Gastroesophageal sphincter (tissue), 4 donors: ENCODE measurements at places on chromosomes 5 and 9.
A peak's percentile ranks its signal among the peaks of the same experiment; 100 is the strongest.

DNA sequence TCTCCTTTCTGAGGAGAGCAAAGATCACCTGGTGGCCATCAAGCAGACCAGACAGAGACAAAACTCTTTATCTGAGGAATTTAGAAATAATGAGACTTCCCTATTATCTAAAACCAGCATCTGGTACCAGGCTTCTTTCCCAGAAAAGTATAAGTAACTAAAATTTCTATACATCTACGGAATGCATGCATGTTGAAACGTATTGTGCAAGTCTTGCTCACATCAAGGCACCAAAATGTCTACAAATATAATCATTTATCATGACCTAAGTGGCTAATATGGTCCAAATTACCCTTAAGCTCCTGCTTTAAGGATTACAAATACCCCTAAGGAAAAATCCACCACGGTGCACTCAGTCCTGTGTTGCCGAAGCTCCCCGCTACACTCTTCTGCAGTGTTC lies 286.3 kb downstream of the CDH18 start:
- no peak for ATAC-seq

- no peak for ATAC-seq
These were observed 22.0 kb downstream of the PAPPA start for GRCh38 chr9:116175614-116176013.

DNA sequence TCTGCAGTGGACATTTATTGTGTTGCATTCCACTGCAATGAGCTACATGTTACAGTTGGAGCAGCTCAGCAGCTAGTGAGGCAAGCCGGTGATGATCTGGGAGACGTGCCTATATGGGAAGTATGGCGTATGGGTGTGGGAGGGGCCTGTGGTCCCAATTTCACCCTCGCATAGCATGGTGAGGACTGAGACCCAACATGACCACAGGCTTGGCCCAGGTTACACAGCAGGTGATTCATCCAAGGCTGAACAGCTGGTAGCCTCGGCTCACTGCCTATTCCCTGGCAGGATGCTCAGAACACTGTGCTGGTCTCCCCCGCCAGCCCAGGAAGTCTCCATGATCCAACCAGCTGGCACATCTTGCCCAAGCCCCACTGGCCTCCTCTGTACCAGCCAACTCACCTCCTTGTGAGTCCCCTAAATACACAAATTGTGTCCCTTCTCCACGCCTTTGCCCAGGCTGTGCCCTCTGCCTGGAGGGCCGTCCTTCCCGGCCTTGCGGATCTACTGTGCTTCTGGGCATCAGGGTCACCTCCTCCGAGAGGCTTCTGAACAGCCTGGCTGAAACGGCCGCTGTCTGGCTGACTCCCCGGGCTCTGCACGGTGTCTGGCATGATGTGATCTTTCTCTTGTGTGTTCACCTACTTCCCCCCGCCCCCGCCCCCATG lies 81.4 kb downstream of the NSUN2 start:
- ATAC-seq, result no peak

GRCh38 chr9:137117269-137117731 lies 2.8 kb upstream of the DPP7 start:
- no peak for ATAC-seq

DNA sequence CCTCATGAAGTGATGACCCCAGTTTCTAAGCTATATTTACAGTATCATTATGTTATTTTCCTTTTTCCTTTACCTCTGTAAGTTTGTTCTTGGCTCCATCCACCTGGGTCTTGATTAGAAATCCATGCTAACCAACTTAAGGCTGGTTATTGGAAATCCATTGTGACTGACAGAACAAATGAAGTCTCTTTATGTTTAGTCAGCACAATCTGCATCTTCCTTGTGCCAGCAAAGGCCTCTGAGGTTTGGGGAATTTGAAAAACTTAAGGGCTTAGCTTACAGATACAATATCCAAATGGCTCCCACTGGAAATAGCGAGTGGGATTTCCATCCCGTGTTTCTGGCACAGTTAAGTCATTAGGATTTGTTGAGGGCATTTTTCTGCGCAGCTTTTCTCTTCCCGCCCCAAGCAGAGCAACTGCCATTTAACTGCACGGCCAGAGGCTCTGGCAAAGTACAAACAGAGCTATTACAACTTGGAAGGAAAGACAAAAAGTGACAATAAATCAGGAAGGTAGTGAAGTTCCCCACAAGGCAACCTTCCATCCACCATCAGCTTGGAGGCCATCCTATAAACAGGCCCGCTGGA lies 64.2 kb downstream of the DCP2 start:
- ATAC-seq, result no peak

- no peak for ATAC-seq
These were observed 3.9 kb upstream of the HK3 start for GRCh38 chr5:176902911-176903664.

DNA sequence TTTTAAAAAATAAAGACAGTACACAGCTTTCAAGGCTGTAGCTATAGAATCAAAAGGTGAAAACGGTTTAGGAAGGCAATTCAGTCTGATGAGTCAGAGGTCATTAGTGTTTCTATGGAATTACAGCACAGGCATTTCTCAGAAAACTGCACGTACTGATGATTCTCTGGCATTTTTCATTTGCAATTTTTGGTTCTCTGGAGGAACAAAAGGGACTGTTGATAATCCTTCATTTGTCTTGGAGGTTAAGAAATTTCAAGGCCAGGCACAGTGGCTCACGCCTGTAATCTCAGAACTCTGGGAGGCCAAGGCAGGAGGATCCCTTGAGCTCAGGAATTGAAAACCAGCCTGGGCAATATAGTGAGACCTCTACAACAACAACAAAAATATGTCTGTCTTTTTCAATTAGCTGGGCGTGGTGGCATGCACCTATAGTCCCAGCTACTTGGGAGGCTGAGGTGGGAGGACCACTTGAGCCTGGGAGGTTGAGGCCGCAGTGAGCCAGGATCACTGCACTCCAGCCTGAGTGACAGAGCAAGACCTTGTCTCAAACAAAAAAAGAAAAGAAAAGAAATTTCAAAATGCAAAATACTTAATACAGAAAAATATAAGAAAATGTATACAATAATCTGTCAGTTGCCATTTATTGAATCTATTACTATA lies 27.3 kb downstream of the NR6A1 start:
- no peak for ATAC-seq

GRCh38 chr5:165157219-165157618 lies 1651.8 kb downstream of the MAT2B start:
- ATAC-seq, result no peak

- ATAC-seq, result no peak
These were observed 512.9 kb downstream of the EFNA5 start for GRCh38 chr5:107157809-107158208.

DNA sequence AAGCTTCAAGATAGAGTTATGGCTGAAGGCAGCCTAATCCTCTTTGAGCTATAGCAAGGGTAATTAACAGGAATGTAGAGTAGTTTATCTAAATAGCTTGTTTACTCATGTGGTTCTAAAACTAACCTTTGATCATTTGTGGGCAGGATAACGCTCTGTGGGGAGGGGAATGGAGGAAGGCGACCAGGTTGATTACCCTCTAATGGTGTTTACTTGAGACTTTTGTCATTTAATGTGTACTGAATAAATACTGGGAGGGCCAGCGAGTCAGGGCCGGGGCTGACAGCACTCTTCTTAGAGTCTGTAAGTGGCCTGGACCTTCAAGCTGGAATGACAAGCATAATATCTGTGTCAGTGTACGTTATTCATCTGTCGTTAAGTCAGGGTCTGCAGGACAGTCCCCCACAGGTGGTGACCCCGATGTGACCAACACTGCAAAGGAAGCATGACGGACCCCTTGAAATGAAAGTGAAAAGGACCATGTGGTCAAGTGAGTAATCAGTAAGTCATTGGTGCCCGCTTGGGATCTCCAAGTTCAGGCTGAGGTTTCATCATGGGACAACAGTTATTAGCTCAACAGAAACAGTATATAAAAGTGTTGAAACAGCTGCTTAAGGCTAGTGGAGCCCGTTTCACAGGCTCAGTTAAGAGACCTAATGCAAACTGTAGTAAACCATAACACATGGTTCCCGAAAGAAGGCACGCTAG lies 162.6 kb downstream of the CPLANE1 start:
- ATAC-seq, result no peak

DNA sequence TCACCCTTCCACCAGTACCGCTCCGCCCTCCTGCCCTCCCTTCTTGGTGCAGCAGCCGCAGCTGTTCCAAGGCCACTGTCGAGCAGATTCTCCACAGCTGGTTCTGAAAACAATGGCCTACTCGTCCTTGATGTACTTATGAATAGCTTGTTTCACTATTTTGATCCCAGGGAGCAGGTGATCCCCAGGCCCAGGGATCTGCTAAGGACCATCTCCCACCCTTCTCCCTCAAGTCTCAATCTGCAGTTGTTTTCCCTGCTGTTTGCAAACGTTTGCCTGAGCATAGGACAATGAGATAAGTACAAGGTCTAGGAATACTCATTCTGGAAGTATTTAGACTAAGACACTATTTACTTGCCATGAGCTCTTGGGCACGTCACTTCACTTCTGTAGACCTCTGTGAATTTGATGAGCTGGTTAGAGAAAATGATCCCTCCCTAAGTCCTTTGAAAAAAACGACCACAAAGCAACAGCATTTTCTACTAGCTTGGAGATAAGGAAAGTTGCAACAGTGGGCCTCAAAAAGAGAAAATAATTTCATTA lies 1.8 kb downstream of the LURAP1L start:
- ATAC-seq, result peak; percentile 89

DNA sequence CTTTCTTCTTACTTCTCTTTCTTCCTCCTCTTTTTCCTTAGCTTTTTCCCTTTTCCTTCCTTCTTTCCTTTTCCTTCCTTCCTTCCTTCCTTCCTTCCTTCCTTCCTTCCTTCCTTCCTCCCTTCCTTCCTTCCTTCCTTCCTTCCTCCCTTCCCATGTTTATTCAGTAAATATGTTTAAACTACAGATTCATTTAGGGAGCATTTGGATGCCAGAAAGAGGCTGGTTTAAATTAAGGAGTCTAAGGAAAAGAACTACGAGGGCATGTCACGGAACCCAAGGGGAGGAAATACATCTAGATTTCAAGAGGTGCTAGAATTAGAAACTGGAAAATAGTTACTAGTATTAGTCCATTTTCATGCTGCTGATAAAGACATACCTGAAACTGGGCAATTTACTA lies 320.0 kb upstream of the ARRDC3 start:
- ATAC-seq, result no peak

DNA sequence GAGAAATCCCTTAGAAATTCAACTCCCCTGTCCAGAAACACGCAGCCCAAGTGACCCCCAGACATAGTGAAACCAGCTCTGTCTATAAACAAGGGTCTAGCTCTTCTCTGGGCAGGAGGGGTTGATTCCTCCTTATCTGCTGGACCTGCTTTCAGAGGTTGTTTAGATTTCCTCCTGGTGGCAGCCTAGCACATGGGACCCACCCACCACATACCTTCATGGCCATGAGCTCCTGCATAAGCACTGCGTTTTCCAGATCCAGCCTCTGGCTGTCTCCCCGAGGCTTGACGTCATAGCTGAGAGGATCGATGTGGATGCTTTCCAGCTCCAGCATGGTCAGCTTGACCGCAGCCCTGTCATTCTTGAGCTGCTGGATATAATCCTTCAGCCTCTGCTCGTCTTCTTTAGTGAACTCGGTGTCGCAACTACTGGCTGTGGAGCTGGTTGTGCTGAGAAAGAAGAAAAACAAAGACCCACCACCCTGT lies 77.0 kb downstream of the DCP2 start:
- no peak for ATAC-seq

DNA sequence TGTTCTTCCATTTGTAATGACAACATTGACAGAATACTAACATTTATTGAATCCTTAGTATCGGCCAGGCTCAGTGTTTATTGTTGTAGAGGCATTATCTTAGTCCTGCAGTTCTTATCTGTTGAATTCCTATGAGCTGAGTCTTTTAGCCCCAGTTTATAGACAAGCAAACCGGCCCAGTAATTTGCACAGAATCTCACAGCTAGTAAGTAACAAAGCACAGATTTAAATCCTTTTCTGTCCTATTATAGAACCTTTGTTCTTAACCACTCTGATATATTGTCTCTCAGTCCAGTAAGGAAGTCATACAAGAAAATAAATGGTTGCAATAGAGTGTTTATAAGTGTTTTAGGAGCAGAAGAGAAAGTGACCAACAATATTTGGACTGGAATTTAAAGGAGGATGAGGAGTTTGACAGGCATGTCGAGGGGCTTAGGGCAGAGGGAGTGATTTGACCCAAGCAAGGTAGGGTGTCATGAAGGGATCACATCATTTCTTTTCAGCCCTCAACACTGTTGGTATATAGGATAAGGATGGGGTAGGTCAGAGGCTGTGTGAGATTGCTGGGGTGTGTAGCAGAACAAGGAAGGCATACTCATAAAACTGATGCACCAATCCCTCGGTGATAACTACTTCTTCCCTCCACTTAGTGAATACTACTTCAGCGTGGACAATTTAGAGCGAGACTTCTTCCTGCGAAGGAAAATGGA lies 39.5 kb downstream of the LARP1 start:
- no peak for ATAC-seq

DNA sequence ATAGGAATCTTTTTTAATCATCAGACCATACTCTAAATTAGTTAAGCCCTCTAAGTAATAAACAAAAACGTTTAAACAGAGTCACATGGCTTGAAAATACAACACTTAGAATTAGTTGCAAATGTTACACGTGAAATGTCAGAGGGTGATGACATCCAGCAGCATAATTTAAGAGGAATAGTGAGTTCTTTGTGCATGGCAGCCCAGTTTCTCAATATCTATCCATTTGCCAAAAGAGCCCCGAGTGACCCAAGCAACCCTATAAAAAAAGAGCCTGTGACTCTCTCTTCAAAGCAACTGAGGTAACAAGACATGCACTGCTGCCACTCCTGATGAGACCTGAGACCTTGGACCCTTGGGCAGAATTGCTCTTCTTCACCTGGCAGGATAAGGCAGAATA lies 96.9 kb upstream of the RASA1 start:
- ATAC-seq, result no peak

DNA sequence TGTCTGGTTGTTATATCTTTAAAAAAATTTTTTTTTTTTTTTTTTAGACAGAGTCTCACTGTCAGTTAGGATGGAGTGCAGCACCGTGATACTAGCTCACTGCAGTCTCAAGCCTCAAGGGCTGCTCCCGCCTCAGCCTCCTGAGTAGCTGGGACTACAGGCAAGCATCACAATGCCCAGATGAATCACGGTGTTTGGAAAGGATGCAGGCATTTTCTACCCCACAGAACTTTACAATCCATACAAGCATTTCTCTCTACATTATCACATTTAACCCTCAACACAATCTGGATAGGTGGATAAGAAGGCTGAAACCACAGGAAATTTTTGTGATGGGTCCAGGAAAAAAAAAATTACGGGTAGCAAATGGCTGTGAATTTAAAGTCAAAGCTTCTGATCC lies 5.8 kb upstream of the PCA3 start:
- ATAC-seq, result no peak

GRCh38 chr9:11086561-11086960 lies 473.8 kb upstream of the PTPRD start:
- no peak for ATAC-seq
